ENCODE measurements at places on chromosomes 5 and 9.

GRCh38 chr5:97839341-97840086 lies 656.5 kb upstream of the RIOK2 start:
- no peak for DNase-seq

DNA sequence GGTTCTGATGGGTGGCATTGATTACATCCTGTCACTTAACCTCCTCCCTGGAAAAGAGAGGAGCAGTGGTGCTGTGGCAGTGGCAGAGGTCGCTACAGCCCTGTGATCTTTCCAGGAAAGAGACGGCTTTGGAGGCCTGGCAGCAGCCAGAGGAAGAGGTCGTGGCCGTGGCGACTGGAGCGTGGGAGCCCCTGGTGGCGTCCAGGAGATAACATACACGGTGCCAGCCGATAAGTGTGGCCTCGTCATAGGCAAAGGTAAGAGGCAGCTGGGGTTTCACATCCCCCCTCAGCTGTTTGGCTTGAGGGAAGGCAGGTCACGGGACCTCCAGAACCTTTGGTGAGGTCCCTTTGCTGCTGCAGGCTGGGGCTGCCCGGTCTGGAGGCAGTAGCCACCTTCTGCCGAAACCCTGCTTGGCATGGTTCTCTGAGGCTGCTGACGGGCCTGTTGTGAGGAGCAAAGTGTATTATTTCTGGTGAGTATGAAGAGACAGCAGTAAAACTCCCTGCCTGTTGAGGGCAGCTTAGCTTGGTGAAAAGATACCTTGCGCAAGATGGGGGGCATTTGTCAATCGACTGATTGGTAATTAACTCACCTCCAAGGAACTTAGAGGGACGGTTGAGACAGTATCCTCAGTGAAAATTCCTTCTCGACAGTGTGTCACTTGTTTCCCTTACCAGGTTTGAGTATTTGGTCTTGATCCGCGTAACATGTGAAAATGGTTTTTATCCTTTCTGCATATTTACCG lies 38.0 kb upstream of the PRDM12 start:
- no peak for DNase-seq

GRCh38 chr9:128003966-128004604 lies 23.3 kb upstream of the EEIG1 start:
- no peak for DNase-seq

DNA sequence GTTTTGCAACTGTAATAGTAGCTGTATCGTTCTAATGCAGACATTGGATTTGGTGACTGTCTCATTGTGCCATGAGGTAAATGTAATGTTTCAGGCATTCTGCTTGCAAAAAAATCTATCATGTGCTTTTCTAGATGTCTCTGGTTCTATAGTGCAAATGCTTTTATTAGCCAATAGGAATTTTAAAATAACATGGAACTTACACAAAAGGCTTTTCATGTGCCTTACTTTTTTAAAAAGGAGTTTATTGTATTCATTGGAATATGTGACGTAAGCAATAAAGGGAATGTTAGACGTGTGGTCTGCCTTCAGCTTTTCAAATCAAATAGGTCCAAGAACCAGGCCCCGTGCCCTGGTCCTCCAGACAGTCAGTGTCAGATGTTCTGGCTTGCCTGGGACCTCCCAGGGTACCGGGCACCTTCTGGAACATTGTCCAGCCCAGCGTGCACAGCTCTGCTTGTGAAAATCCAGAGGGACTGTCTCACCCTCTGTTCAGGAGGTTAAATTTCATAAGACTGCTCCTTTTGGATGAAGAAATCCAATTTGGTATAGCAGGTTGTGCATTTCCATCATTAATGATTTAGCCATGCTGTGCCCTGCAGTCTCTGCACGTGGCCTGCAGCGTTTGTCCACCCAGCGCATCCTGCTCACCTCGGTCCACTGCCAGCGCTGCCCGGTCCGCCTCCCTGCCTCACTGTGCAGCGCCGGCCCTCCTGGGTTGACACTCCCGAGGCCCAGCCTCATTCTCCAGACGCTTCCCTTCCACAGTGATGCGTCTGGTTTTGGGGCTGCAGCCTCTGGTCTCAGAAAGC lies 6.6 kb upstream of the AHRR start:
- DNase-seq: no peak

- no peak for DNase-seq
These were observed 44.3 kb downstream of the UBE2QL1 start for GRCh38 chr5:6492934-6493333.

DNA sequence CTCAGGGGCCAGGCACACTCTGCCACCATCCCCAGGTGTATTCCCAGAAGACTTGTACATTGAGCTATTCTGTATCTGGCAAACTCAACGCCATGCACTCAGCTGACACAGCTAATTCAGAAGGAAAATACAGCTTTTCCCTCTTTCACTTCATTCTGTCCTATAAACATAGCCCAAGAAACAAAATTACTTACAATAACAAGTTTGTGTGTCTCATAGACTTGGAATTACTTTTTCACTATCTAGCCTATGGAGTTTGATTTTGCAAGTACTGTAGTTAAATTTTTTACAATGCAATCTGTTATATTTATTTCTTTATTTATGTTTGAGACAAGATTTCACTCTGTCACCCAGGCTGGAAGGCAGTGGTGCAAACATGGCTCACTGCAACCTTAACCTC lies 125.1 kb upstream of the KLF9 start:
- DNase-seq: no peak

DNA sequence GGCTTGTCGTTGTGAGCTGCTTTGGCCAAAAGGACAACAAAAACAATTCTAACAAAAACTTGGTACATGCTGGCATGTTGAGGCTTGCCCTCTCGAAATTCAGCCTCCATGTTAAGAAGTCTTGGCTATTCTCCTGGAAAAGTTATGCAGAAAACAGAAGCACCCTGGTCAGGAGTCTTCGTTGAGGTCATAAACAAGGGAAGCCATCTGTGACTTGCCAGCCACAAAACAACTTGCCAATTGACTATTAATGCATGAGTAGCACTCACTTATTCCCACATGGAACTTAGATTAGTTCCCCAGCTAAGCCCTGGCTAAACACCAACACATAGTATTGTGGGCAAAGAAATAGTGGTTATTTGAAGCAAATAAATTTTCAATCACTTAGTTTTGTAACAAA lies 521.0 kb upstream of the CHD1 start:
- peak; percentile 3 for DNase-seq

DNA sequence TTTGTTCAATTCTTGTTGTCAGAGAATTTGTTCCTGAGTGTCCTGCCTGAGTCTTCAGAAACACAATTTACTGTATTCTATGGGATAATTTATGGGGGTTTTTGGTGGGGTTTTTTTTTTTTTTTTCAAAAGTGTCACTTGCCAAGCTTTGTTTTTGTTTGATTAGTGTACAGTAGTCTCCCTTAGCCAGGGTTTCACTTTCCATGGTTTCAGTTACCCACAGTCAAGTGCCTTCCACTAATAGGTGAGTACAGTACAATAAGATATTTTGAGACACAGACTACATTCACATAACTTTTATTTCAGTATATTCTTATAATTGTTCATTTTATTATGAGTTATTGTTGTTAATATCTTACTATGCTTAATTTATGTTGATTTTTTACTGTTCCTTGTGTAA lies 25.0 kb upstream of the AUH start:
- no peak for DNase-seq

- no peak for DNase-seq
These were observed 606.3 kb downstream of the TLE1 start for GRCh38 chr9:81083067-81083466.

GRCh38 chr5:170278611-170279458 lies 18.7 kb downstream of the LCP2 start:
- DNase-seq: no peak

DNA sequence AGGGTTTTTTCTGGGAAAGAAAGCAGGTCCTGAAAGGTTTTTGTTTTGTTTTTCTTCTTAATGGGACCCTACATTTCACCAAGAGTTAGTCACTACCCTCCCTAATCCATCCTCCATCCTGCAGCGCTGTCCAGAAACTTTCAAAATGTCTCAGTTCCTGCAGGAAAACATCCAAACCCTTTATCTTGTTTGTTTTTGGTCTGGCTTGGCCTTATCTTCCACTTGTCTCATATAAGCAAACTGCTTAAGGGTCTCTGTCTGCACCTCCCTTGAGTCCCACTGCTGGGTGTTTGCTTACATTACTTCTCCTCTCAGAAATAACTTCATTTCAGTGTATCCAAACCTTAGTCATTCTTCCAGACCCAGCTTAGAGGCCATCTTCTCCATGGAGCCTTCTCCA lies 11.0 kb upstream of the TRAF1 start:
- no peak for DNase-seq

GRCh38 chr5:67182301-67182790 lies 14.3 kb downstream of the CD180 start:
- peak; percentile 30 for DNase-seq

DNA sequence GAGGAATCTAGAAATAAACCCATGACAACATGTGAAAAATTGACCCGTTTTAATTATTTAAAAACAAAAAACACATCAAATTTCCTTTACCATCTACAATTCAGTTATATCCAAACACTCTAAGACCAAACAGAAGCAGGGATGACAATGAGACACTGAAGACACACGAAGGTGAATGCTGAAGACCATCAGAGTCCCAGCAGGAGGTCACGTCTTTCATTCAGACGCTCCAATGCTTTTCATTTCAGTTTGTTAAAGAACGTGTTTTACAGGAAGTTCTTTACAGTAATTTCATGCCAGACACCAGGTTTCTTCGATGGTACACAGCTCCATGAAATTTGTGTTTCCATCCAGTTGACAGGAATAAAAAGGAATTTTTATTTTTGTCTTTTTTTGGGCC lies 10.1 kb downstream of the RBM22 start:
- no peak for DNase-seq

DNA sequence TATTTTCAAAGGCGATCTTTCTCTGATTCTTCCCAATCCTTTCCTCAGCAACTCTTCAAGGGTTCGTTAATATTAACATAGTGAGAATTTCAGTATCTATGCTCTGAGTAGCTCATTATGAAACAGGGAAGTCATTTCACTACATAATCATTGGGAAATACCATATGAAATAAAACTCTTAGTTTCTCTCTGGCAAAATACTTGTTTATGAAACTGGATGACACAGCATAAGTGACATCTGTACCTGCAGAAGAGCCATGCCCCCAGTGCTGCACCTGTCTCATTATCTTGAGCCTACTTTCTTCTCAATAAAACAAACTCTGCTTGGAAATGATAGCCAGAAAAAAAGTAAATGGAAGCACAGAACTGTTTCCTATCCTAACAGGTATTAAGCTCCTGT lies 33.8 kb upstream of the OTULIN start:
- DNase-seq: no peak

DNA sequence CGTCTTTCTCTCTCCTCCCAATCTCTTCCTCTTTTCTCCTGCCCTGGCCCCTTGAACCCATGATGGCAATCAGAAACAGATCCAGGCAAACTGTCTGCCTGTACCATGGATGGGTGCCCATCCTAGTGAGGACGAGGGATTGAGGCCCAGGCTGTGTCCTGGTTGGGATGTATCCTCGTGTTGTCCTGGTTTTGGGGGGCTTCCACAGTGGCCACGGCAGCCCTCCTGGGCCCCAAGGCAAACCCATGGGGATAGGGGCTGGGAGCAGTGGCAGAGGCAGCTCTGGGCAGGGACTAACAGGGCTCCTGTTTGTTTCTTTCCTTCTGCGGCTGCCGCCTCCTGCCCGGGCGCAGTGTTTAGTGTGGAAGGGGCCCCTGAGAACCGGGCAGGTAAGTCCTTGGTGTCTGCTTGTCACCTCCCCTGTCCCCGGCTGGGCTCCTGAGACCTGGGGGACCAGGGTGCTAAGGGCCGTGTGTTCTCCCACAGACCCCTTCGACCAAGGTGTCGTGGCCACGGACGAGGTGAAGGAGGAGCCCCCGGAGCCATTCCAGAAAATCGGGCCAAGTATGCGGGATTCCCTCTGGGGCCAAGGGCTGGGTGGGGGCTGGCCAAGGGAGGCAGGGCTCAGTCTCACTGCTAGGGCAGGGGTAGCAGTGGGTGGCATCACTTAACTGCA lies 70.0 kb downstream of the AMBP start:
- DNase-seq: no peak

GRCh38 chr5:149656576-149657182 lies 73.4 kb upstream of the PPARGC1B start:
- no peak for DNase-seq

DNA sequence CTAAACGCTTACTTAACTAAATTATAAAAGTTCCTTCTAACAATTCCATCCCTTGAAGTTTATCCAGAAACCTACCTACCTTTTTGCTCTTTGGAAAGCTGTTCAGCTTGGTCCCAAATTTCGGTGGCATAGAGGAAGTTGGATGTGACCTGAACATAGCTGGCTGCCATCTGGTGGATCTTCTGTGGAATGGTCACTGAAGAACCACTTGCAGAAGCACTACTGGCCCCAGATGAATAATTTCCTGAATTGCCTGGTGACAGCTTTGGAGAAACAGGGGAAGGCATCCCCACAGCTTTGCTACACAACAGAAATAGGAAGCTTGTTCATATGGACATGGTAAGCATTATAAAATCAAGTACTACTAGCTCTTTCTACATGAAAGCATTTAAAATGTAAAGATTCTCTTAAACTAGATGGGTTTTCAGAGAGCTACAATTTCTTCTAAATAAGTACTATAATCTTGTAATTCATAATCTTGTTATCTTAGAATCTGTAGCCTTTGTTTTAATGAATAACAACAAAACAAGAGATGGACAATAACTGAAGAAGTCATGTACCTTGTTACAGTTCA lies 9.9 kb downstream of the LEAP2 start:
- no peak for DNase-seq

GRCh38 chr5:45642370-45642769 lies 53.8 kb downstream of the HCN1 start:
- no peak for DNase-seq

GRCh38 chr9:128419061-128419925 lies 1.4 kb upstream of the CERCAM start:
- DNase-seq: no peak

- peak; percentile 75 for DNase-seq
These were observed 188.7 kb downstream of the HSPA4 start for GRCh38 chr5:133240425-133241091.

- no peak for DNase-seq
These were observed 36.1 kb downstream of the CAAP1 start for GRCh38 chr9:26856413-26857032.

GRCh38 chr9:103242025-103242424 lies 246.9 kb downstream of the CYLC2 start:
- DNase-seq: no peak

- no peak for DNase-seq
These were observed 62.9 kb downstream of the GADD45G start for GRCh38 chr9:89667726-89668125.

DNA sequence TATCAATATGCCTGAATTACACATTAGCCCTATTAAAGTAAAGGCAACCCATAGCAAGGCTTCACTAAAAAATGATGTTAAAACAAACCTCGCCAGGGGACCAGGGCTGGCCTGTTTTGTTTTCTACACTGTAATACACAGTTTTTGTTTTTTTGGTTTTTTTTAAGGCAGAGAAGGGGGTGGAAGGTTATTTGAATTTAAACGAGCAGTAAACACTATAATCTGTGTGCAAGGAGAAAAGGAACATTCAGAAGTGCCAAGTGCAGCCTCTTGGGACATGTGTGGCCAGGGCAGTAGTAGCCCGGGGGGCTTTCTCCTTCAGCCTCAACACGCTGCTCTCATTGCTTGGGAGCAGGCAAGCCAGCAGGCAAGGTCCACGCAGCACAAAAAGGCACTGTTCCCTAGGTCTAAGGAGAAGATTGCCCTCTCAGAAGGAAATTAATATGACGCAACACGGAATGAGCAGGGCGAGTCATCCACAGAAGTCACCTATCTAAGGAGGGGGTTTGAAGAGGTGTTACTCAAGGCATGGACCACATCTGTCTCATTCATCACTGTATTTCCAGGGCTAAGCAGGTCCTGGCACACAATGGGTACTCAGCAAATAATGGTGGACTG lies 16.2 kb downstream of the SIL1 start:
- DNase-seq: no peak
